Jurkat, Clone E6-1 (cell line): ENCODE measurements at places on chromosomes 2 and 18.

DNA sequence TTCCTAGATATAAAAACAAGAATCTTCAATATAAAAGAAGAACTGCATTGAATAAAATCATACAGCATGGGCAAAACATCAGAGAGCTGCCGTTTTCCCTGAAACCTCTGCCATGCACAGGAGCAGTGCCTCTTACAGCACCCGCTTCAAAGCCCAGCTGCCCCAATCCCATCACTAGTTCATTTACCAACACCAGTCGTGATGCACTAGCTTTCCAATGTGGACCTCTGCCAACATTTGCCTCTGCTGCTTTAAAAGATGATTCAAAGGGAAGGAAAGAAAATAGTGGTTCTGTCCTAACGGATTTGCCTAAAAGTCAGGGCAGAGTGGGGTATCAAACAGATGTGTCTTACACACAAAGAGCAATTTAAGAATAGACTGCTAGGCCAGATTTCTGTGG, 43.4 kb upstream of the AP1S3 start:
- DNase-seq: no peak

GRCh38 chr2:126208266-126208665, 447.7 kb upstream of the GYPC start:
- DNase-seq: no peak

GRCh38 chr18:30852980-30853379, 189.6 kb downstream of the DSC3 start:
- no peak for DNase-seq

- DNase-seq: no peak
These were observed 2.4 kb downstream of the FHL2 start for GRCh38 chr2:105396254-105397024.

DNA sequence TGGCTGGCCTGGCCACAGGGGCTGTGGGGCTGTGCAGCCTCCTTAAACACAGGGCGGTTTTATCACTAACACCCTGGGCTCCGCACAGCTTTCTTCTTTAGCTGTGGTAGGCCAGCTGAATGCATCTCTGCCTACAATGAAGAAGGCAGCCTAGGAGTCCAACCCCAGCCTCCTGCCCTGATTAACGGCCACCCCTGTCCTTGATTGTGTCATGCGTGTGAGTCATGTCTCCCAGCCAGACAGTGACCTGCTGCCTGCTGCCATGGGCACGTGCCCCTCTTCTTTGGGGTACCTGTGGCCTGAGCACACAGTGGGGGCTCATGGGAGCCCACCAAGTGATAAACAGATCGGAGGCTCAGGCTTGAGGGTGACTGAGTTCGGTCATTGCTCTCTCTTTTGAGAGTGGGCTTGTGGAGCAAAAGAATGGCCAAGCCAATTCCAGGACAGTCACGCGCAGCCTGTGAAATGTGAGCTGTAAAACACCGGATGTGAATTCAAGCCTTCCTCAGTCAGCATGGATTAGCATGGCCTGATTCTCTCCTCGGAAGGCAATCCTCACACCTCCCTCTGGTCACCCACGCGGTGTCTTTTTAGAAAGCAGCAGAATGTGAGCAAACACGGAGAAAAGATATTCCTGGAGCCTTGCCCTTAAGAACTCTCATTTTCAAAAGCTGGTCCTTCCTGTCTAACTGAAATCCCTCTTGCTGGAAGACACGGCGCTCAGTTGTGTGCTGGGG, 144.1 kb downstream of the CELF4 start:
- DNase-seq: no peak
